Renal pelvis (tissue), 12 donors: ENCODE measurements at places on chromosomes 12 and 14. TPM values are rescaled to one million over a fixed set of nuclear protein-coding genes. Genes with fewer than 3 reads are reported as not detected.

GRCh38 chr14:42715316-42715715 is 1108.6 kb downstream of the LRFN5 start:
- DNase-seq, result no peak

GRCh38 chr14:76697246-76697905 is 63.9 kb upstream of the VASH1 start:
- no peak for DNase-seq

DNA sequence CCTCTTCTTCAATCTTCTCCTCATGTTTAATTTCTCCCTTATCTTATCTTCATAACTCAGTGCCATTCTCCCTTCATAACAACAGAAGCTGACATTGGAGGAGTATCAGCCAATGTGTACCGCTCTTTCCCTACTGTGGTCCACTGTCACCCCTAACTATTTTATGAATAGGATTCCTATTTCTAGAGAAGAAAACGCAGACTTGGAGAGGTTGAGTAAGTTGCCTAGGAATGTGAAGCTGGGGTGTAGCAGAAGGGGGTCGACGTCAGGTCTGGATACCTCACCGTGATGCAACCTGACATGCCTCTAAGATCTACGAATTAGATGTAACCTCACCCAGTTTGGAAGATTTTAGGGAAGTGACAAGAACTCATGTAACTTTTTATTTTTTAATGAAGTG is 17.1 kb downstream of the LMO3 start:
- no peak for DNase-seq

GRCh38 chr14:51979088-51979709 is 10.1 kb upstream of the RTRAF start:
- peak; percentile 74 for DNase-seq

DNA sequence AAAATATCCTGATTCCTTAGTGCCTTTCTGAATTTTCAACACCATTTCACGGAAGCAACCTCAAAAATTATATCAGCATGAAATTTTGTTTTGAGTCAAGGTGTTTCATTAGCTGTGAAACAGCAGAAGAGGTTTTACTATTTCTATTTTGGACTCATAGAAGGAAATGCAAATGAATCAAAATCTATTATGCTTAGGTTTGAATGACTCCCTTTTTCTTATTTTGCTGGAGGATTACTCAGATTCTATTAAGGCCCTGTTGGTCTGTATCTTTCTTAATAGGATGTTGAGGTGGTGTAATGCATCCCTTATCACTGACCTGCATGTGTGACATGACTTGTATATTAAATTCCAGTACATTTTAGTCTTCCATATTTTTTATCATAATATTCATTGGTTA is 165.8 kb downstream of the TMTC2 start:
- no peak for DNase-seq

GRCh38 chr12:116884871-116885270 is 3.6 kb upstream of the HRK start:
- no peak for DNase-seq

DNA sequence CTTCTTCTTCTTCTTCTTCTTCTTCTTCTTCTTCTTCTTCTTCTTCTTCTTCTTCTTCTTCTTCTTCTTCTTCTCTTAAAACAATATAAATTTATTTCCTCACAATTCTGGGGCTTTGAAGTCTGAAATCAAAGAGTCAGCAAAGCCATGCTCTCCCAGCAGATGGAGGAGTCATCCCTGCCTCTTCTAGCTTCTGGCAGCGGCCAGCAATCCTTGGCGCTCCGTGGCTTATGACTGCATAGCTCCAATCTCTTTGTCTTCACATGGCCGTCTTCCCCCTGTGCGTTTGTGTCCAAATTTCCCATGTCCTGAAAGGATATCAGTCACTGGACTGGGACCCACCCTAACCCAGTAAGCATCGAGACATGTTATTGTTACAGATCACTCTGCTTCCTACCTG is 22.9 kb downstream of the KCNA1 start:
- DNase-seq, result no peak

- DNase-seq, result no peak
These were observed 24.0 kb downstream of the SSH1 start for GRCh38 chr12:108833355-108833733.

DNA sequence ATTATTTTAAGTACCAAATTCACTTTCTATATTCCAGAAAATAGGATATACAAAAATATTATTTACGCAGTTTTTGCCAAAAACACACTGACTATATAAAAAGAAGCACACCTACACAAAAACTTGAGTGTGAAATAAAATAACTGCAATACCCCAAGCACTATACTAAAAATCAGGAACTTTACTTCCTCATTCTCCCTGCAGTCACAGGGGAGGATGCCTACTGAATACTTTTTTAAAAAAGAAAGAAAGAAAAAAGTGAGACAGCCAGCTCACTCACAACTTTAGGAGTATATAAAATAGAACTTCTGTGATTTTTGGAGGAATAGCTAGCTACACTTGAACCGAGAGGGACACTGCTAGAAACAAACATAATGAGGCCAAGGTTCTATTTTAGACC is 12.2 kb downstream of the RPS6KA5 start:
- DNase-seq, result no peak

MIP gene
- polyA plus RNA-seq, result 0.21 TPM
